CD4-positive, alpha-beta T cell treated with Interleukin-15 for 4 hours (primary cell): ENCODE measurements at places on chromosomes 2 and 18.

DNA sequence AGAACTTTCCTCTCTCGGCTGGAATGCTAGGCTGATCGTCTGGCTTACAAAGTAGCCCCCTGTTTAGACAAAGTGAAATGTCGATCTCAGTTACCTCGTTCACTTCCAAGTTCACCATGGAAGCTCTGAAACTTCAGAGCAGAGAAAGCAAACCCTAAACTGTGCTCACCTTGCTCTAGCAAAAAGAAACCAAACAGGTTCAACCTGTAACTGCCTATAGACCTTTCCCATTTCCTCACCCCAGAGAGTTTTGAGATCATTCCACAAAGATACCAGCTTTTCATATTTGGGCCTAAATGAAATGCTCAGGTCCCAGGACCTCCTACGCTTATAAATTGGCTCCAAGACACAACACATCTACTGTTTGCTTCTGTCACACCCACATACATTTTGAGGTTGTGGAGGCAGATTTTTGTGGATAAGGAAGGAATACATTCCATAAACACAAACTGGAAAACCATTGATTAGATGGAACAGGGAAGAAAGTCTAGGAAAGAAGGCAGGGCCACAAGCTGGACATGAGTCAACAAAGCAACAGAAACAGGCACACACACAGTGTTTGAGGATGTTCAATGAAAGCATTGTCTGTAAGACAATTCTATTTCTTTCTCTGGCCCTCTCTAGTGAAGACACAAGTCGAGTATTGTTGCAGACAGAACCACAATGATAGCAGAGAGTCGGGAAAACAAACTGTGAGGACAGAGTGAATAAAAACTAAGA is 52.8 kb upstream of the TGIF1 start:
- DNase-seq: no peak

- no peak for DNase-seq
Measured at GRCh38 chr18:61749031-61749430, 143.8 kb downstream of the RNF152 start.

GRCh38 chr2:100615471-100615870 is 52.7 kb downstream of the PDCL3 start:
- DNase-seq: no peak

- DNase-seq: no peak
Measured at GRCh38 chr18:34880882-34881834, 160.1 kb upstream of the MAPRE2 start.

GRCh38 chr2:190409616-190410015 is 1.5 kb downstream of the MFSD6 start:
- no peak for DNase-seq
